ENCODE measurements at places on chromosomes 1 and 21. TPM values are rescaled to one million over a fixed set of nuclear protein-coding genes. Genes with fewer than 3 reads are reported as not detected.

Gene COL8A2
- 6.0 TPM for total RNA-seq

Gene KRTAP19-1
- total RNA-seq, result not detected

Gene S100A10
- 801 TPM for total RNA-seq

Gene PTPRU
- total RNA-seq, result 55.3 TPM

DNA sequence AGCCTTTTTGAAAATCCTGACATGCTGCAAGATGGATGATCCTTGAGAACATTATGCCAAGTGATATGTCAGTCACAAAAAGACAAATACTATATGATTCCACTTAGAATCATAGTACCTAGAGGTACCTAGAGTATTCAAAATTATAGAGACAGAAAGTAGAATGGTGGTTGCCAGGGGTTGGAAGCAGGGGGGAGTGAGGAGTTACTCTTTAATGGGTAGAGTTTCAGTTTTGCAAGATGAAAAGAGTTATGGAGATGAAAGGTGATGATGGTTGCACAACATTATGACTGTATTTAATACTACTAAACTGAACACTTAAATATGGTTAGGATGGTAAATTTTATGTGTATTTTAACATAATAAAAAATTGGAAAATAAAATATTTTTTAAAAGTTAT is 37.9 kb upstream of the PODN start:
- DNase-seq, result no peak

- no peak for DNase-seq
Observed at GRCh38 chr1:246476771-246477170, 30.3 kb downstream of the SMYD3 start.

DNA sequence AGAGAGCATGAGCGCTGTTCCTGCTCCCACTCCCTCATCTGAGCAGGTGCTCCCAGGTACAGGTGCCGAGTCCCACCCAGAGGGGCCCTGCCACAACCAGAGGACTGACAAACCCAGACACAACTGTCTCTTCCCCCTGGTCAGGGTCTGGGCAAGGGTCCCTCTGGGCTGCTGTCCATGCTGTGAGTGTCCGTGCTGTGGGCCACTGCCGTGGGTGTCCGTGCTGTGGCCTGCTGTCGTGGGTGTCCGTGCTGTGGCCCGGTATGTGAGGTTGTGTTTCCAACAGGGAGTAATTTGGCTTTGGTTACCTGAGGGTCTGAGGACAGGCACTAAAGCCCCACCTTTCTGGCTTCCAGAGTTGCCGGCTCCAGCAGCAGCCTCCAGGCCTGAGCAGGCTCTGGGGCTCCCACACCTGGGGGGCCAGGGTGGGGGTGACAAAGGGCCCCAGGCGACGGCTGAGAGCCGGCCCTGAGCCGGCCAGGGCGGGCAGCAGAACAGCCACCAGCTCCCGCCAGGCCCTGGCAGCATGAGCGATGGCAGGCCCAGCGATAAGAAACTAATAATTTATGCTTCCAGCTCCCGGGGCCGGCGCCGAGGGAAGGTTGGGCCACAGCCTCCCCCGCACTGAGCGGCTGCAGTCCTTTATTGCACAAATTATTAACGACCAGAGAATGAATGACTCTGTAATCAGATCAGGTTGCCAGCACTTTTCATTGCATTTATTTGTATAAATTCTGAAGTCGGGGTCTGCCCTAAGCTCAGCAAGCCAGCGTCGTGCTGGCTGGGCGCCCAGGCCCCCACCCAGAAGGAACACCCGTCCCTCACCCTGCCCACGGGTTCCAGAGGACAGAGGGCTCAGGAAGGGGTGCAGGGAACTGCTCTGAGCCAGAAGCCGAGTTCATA is 7.3 kb upstream of the SAMD11 start:
- DNase-seq, result peak; percentile 79

DNA sequence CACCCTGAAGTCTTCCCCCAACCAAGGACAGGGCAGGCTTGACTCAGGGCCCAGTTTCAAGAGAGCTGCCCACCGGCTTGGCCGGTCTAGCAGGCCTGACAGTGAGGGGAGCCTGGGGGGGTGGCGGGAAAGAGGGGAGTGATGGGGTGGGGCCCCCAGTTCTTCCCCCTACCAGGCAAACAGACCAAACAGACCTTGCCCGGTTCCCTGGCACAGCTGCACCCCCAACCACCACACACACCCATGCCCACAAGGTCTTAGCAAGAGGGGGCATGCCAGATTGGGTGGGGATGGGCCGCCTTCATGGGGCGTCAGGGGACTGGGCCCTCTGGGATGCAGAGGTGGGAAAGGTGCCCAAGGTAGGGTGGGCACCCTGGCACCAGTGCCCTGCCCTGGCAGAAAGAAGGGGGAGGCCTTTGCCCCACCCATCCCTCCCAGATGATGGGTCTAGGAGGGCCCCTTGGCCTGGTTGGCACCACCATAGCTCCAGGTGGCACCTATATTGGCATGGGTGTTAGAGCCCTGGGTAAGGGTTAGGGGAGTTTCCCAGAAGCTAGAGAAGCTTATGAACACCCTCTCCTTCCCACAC is 8.9 kb downstream of the ZBTB7B start:
- DNase-seq, result peak; percentile 32

GRCh38 chr1:205451202-205451601 is 4.6 kb downstream of the BLACAT1 start:
- no peak for DNase-seq

DNA sequence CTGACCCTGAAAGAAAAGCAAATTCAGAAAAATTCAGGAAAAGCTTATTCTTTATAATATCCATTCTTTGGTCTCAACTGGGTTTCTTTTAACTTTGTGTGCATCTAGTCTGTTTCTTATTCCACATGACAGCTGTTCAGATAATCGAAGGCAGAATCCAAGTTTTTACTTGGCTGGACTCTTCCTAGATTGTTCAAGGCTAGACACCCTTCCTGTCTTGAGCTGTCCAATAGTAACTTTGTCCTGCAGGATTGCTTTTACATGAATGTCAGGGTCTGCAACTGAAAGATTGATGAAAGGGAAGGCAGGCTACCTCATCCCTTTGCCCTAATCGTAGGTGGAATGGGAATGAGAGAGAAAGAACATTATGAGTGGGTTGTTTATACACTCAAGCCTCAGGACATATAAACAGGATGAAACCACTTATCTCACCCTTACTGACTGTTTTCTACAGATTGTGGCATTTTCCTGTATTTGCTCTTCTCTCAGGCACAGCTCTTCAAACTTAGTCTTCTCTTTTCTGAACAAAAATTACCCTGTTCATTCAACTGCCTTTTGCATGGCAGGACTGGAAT is 76.9 kb downstream of the LEPR start:
- DNase-seq, result no peak

DNA sequence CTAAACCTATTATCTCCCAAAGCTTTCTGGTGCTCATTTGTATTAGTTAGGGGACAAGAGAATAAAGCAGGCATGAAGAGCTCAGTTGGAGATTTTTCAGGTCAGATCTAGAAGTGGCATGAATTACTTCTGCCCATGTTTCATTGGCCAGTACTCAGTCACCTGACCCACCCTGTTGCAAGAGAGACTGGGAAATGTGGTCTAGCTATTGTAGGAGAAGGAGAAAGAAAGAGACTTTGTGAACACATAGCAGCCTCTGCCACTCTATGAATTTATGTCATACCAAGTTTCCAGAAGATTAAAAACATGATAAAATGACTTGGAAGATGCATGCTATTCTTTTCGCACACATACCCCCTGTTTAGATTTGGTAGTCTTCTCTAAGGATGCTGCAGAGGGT is 302.3 kb upstream of the RUNX1 start:
- no peak for DNase-seq

- DNase-seq, result no peak
Observed at GRCh38 chr1:210490781-210491180, 162.1 kb downstream of the HHAT start.

GRCh38 chr1:79817031-79817560 is 810.6 kb upstream of the ADGRL4 start:
- DNase-seq, result no peak

DNA sequence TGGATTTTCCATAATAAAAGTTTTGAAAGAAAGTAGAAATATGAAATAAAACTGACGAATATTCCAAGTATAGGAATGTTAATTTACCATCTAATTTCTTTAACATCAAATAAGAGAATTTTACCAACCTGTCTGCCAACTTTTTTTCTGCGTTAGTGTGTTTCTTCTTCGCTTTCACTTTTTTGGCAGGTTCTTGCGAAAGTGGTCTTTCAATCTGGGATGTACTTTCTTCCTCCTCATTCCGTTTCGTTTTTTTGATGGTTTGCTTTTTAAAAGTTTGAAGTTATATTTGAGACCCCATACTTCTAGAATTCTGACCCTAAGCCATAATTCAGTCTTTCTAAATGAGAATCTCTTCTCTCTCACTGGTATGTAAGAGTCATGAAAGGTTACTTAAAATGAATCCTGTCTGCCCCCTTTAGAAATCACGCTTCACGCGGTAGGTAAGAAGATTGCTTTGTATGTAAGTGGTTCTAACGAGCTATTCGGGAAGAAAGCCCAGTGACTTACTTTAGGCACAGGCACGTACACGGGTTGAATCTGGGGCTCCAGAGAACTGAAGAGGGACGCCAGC is 580 bp downstream of the RBM34 start:
- DNase-seq, result peak; percentile 67

DNA sequence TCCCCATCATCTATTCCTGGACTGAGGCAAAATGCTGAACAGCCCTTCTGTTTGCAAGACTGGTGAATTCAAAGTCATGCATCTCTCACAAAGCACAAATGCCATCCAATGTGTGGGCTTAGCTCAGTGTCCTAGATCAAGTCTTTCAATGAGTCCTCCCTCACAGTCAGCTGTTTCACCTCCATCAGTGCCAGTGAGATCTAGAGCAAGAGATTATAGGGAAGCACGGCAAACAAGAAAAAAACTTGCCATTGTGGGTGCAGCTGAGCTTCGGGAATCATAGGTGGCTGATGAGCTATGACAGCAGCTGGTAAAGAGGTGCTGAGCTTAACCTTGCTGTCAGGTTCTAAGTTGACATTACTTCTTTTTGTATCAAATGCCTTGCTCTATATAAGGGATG is 130.2 kb downstream of the LMX1A start:
- DNase-seq, result no peak

DNA sequence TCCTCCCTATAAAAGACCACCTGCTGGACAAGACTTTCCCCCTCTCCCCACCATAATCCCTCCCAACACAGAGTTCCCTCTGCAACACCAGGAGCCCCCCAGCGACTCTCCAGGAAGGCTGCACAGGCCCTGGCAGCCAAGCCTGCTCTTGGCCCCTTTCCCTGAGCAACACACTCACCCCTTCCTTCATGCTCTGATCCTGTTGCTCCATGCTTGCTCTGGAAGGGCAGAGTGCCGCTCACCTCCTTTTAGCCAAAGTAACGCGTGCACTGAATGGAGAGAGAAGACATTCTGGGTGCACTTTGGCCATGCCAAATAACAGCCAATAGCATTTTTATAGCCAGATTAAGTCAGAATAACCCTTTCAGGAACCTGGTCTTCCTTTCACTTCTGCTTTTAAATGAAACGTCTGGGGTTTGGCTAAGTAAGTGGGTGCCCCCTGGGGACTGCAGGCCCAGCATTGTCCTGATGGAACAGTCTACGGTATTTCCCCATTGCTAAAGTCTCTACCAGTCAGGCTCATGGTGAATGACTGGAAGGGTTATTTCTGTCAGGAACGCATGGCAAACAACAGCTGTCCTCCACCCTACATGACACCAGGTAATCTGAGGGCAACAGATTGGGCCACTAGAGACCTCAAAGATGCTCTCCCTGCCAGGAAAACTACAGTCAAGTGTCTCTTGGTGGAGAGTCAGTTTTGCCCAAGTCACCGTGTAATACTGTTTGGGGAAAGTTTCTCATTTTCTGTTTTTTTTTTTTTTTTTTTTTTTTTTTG is at the start of gene SLC2A5:
SLC2A5 (minus strand) TSS at position 310 of the 775 bp plus-strand sequence; CDS start at position 211, 99 bp downstream.
- peak; percentile 61 for DNase-seq

DNA sequence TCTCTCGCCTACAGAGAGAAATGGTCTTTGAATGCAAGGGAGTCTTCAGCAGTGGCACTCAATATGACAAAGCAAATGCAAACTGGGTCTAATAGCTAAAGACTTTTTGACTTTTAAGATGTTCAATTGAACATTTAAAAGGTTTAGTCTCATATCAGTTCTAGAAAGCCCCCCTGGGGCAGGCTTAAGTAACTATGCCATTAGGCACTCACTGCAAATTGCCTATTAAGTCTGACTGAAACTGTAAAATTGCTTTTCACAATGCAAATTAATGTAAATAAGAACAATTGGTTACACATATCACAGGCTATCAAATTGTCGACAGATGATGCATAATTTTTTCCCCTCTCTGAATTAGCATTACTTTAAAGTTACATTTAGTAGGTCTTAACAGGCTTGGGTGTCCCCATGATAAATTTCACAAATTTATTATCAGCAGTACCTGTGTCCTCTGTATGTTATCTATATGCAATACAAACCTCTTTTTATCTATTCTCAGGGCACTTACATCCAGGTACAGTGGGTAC is 329.1 kb downstream of the LRRIQ3 start:
- no peak for DNase-seq

DNA sequence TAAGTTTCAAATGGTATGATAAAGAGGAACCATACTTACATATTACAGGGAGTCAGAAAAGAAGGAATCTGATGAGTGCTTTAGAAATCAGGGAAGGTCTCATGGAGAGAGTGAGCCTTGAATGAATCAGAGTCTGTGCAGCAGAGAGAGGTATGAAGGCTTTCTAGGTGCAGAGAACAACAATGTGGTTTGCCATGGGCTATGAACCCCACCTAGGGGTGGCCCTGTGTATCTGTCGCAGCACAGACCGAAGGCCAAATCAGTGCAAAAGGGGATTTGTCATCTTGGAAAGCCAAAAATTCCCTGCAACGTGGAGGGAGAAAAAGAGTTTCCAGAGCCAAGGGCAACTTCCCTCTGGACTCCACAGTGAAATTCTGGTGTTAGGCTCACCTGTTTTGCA is 3.5 kb downstream of the PAPPA2 start:
- peak; percentile 3 for DNase-seq

DNA sequence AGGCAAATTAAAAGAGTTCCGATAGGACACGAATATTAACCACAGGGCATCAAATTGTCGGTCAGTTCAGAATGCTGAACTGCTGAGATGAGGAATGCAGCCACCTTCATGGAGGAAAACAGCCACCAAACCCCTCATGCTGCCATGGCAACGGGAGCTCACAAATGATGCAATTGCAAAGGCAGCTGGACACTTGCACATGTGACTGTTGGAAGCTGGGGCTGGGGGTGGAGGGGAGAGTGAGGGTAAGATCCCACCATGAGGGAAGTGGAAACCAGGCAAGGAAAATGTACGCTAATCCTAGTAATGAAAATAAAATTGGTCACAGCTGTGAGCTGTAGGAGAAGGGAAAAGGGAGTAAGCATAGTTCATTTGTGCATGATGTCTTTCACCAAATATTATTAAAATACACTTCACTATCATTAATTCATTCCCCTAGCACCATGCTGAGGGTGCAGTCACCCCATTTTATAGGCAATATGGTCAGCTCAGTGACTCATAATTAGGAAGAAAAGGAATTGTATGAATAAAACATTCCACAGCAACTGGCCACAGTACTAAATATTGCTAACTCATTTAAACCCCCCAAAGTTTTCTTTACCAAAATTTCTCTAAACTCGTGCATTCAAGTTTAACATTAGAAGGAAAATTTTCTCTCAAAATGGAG is 15.3 kb downstream of the BECN2 start:
- peak; percentile 61 for DNase-seq

DNA sequence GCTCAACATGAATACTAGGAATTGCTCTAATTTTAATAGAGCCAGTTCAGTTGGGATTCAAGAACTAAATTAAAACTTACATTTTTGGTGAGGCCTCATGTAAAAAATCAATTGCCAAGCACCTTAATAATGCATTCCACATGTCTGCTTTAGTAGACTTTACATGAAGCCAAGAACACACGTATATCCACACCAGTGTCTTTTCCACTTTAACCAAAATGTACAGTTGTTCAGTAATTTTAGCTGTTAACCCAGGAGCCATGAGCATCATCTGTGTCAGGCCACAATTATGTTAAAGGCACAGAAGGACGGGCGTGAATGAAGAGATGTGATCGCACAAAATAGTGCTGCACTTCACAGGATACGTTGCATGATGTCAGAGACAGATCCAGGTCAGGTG is 136.7 kb downstream of the TLR5 start:
- DNase-seq, result no peak
